ENCODE measurements at places on chromosomes 13 and 19.

- no peak for DNase-seq
Measured at GRCh38 chr13:56697011-56697410, 443.7 kb upstream of the PRR20A start.

DNA sequence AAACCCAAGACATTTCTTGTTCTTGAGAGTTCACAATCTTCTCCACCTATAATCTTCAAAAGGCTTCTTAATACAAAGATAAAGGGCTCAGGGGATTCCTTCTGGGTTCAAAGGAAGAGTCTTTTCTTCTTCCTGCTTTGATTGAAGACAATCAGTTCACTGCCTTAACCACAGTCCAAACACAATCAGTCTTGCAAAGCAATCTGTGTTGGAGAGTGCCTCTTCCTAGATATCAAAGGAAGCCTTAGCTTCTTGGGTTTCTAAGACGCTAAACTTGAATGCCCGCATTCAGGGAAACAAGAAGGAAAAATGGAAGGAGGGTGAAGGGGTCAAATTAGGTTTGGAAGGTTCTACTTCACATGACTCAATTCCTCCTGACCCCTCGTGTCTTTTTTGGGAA lies 27.2 kb downstream of the RANBP3 start:
- no peak for DNase-seq

DNA sequence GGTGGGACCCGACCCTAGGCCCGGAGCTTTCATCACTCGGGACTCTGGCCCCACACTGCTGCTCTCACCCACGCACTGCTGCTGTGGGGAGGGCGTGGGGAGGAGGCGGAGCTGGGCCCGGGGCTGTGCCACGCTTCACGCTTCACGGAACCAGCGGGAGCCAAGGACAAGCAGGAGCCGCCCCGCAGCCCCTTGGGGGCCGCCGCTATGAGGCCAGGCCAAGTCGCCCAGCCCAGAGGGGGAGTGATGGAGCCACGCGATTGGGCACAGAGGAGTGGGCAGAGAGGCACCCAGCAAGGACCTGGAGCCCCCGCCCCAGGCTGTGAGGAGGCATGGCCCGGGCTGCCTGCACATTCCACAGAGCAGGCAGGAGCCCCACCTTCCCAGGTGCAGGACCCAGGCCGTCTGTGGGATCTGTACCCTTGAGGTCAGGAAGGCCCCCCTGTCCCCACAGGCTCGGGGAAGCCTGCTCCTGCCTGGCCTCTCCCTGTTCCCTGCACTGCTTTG lies 10.2 kb upstream of the SUPT20H start:
- DNase-seq, result no peak

- DNase-seq, result no peak
Measured at GRCh38 chr19:10168386-10168948, 26.3 kb downstream of the DNMT1 start.

DNA sequence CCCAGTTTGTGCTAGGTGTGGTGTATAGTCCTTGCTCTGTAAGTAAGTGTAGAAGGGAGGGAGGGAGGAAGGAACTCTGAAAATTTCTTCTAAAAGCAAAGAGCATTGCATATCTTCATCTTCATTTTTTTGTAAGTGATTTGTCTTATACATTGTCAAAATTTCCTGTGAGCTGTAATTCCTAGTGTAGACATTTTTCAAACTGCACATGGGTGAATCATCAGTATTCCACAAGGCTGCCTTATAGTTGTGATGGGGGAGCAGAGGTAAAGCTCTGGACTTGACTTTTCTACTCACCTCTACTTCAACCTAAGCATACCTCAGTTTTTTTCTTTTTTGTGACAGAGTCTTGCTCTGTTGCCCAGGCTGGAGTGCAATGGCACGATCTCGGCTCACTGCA lies 86.9 kb downstream of the CDK8 start:
- DNase-seq, result no peak

- DNase-seq, result no peak
Measured at GRCh38 chr13:35694549-35695447, 218.3 kb upstream of the MAB21L1 start.

GRCh38 chr13:87131611-87132010 lies 539.6 kb upstream of the SLITRK5 start:
- DNase-seq, result no peak

GRCh38 chr13:74077792-74078191 lies 56.4 kb downstream of the KLF12 start:
- DNase-seq, result no peak

- DNase-seq, result no peak
Measured at GRCh38 chr13:43074824-43075510, 51.6 kb downstream of the DNAJC15 start.

GRCh38 chr13:113171250-113172125 lies 13.0 kb downstream of the PROZ start:
- DNase-seq, result no peak

DNA sequence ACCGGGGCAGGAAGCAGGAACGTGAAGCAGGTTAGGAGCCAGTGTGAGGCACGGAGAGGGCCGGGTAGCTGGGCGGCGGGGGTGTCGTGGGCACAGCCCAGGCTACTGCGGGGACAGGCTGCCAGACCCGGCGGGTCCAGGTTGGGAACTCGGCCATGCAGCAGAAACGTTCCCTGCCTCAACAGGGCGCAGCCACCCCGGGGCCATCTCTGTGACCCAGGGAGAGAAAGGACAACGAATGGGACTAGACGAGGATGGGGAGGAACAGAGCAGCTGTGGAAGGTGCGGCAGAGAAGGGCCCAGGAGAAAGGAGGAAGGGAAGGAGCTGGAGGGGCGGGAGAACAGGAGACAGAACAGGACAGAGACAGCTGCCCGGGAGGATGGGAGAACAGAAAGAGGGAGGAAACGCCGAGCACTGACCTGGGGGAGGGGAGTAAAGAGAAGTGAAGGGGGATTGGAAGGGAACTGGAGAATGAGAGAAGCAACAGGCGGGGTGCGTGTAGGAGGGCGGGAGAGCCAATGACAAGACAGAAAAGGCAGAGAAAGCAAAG lies 12.9 kb upstream of the GARIN5A start:
- no peak for DNase-seq

All from thoracic aorta (tissue), 2 donors.